ENCODE measurements at places on chromosomes 12 and 14.

- DNase-seq, result no peak
Measured at GRCh38 chr12:104498211-104498801, 41.6 kb downstream of the CHST11 start.

DNA sequence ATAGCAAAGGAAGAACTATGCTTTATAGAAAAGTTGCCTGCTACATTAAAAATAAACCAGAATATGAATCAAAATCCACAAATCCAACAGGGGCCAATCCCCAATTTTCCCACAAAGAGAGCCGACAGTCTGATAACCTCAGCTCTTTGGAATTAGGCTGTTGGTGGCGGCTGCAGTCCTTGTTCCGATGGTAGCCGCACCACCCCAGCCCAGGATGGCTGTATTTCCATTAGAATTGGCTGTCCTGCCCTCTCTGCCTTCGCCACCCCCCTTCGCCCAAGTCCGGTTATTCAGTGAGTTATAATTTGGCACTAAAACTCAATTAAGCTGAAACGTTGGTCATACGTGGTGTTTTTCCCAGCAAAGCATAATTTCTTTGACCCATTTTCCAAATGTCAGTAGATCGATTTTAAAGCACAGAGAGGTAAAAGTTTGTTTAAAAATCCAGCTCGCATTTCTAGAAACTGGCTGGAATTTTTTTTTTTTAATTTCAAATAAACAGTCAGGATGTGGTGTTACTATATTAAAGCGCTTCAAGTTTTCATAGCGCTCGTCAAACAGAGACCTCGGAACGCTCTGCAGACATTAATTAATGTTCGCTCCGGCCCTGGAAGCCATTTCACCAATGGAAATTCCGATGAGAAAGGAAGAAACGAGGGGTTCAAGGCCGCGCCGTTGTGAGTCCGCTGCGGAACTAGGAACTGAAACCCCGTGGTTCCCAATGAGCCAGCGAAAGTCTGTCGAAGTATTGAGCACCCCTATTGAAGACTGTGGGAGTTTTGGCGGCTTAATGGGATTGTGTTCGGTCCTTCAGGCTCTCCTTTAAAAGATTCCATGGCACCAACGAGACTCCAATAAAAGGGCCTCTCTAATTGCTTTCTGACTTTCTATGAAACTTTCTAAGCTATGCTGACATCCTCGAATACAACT lies 104.8 kb upstream of the DIO3 start:
- DNase-seq, result no peak

GRCh38 chr14:35940291-35940690 lies 114.2 kb downstream of the BRMS1L start:
- DNase-seq, result no peak

GRCh38 chr14:79483477-79484388 lies 727.6 kb downstream of the DIO2 start:
- DNase-seq, result no peak

DNA sequence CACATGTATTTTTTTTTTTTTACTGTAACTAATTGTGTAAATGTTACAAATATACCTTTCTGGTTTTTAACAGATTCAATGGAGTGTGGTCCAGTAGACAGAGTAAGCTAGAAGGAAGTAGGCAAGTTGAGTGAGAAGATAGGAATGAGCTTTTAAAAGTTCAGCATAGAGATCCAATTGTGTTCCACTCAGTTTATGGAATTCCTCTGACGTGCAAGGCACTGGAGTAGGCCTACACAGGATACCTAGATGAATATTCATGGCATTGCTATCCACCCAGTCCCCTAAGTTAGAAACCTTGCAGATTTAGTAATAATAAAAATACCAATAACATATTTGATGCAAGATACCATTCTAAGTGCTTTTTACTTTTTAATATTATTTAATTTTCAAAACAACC lies 225.6 kb upstream of the ARID2 start:
- no peak for DNase-seq

GRCh38 chr12:93978553-93978952 lies 169.8 kb upstream of the PLXNC1 start:
- DNase-seq, result no peak

DNA sequence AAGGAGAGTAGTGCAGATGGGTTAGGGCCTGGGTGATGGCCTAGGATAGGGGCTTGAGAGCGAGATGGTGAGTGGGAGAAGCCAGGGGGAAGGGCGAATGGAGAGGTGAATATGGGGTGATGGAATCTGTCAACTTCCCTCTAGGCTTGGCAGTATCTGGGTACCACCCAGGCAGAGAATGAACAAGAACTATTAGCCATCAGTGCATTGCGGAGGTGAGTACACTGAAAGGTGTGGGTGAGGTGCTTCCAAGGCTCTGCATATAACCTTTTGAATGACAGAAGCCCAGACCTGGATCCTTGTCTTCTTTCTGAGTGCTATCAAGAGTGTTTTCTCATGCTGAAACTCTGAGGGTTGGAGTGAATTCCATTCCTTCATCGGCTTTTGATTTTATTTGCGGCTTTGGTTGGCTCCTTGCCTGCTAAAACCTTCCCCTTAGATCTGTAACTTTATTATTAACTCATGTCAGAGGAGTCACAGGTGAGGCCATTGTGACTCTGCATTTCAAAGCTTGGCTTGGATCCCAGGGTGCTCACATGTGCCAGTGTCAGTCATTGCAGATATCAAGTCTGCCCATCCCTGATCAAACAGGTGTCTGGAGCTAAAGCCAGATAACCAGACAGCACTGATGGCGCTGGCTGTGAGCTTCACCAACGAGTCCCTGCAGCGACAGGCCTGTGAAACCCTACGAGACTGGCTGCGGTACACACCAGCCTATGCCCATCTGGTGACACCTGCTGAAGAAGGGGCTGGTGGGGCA lies 18.6 kb downstream of the PEX5 start:
- DNase-seq, result no peak

DNA sequence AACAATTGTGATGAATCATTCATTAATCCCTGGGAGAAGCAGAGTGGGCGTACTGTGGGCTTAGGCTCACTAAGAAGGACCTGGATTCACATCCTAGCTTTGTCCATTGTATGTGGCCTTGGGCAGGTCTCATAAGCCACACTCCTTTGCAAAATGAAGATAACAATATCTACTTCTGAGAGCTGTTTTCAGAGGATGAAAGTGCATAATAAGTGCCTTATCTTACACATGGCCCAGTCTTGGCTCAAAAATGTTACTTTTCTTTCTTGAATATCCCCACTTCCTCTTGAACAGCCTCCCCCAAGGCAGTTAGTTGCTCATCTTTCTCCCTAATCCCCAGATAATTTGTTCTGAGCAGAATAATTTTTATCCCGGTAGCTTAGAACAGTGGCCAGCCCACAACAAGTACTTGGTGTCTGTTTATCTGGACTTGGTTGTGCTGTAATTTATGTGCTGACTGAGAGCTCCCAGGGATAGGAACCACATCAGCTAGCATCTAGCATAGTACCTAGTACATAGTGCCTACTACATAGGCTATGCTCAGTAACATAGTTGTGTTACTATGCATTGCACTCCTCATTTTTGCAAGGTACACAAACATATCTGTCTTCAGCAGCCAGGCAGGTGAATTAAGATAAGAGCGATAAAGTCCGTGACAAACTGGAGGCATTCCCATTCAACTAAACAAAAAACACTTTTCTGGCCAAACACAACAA lies 61.7 kb upstream of the NUDT4 start:
- no peak for DNase-seq

Measured in activated CD8-positive, alpha-beta memory T cell treated with anti-CD3 and anti-CD28 coated beads for 1 hour (primary cell).